ENCODE measurements at places on chromosomes 7 and 10.

GRCh38 chr10:130341356-130341755 is 205.2 kb downstream of the GLRX3 start:
- no peak for DNase-seq

- DNase-seq = peak; percentile 5
Observed at GRCh38 chr7:52500841-52501240, 534.6 kb upstream of the POM121L12 start.

DNA sequence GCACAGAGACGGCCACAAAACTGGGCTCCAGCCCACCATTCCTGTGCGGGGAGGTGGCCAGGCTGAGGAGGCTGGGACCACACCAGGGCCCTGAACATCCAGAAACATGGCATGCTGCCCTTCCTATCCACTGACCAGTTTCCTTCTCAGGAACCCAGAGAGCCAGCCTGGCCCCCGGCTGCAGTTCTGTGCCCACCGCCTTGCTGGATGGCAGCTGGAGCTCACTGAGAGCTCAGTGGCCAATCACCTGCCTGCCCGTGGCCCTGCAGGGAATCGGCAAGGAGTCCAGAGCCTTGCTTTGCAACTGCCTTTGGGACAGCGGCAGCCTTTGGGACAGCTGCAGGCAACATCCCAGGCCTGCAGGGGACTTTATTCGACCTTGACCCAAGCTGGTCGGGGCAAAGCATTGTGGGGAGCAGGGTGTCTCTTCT is 30.4 kb downstream of the STK32C start:
- DNase-seq = no peak

GRCh38 chr7:16916738-16917137 is 35.0 kb upstream of the AGR3 start:
- DNase-seq = no peak

DNA sequence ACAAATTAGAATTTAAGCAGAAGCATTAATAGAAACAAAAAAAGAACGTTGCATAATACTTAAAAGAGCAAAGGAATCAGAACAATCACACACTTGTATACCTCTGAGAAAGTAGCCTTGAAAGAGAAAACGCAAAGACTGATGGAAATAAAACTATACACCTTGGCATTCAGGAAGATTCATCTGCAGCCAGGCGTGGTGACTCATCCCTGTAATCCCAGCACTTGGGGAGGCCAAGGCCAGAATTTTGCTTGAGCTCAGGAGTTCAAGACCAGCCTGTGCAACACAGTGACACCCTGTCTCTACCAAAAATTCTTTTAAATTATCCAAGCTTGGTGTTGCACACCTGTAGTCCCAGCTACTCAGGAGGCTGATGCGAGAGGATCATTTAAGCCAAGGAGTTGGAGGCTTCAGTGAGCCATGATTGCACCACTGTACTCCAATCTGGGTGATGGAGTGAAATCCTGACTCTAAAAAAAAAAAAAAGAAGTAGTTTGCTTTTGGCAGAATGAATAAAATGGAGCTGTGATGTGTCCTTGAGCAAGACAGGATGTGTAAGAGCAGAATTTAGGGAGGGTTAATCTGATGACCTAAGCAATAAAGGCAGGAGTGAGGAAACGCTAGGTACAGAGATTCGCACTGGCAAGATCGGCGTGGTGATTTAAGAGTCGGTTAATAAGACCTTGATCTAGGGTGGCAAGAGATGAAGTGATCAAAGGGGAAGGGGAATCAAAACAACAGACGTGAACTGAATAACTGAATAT is 75.8 kb upstream of the NRP1 start:
- no peak for DNase-seq

DNA sequence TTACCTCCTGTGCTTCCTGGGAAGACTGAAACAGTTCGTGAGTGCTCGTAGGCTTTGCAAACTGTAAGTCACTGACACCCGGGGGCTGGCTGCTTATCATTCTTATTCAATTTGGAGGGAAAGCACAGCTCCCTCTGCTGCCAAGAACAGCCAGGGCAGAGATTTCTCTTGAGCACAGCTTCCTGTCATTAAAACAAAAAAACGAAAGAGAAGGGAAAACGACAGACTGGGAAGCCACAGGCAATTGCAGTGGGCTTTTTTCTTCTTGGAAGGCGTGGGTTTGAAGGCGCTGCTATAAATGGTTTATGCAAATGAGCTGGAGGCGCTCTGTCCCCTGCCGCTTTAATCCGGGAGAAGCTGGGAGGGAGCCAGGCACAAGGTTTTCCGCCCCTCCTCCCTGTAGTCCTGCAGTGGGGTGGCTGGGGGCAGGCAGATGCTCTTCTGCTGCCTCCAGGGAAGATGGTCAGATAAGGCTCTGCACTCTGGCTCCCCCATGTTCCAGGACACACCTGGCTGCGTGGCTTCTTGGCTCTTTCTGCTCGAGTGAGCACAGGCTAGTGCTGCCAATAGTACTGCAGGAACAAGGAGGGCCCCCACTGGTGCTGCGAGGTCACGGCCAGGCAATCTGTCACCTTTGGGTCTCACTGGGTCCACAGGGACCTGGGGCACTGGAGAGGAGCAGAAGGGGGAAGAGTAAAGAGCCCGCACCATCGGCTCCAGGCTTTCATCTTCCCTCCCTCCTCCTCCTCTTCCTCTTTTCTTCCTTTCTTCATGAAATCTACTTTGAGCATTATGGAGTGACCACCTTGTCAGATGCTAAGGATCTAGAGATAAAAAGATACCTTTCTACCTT is 49.5 kb downstream of the NEURL1 start:
- peak; percentile 47 for DNase-seq

- DNase-seq = peak; percentile 31
Observed at GRCh38 chr7:104951546-104951945, 62.5 kb upstream of the KMT2E start.

DNA sequence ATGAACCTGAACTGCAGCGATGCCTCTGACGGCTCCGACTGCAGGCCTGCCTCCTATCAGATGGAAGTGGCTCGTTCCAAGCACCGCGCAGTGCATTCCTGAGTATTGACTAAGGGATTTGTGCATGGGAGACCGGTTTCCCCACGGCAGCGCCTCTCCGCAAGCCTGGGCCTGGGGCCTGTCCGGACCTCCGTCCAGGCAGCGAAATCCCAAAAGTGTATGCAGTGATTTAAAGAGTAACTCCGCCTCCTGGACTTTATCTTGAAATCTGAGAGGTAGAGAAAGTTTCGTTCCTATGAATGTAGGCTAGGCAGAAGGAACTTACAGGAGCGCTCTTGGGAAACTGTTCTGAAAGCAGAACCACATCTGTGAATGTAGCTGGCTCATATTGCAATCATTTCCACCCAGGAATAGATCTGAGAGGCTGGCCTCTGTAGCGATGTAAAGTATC is 106.2 kb upstream of the CELF2 start:
- peak; percentile 96 for DNase-seq

- DNase-seq = no peak
Observed at GRCh38 chr7:156969972-156970420, 20.5 kb downstream of the NOM1 start.

- no peak for DNase-seq
Observed at GRCh38 chr10:70119623-70120022, 13.0 kb downstream of the AIFM2 start.

- peak; percentile 33 for DNase-seq
Observed at GRCh38 chr10:12941966-12942365, 59.5 kb downstream of the CCDC3 start.

GRCh38 chr10:97531401-97531986 is 32.8 kb downstream of the UBTD1 start:
- peak; percentile 32 for DNase-seq

GRCh38 chr10:51759896-51760534 is 60.6 kb upstream of the CSTF2T start:
- no peak for DNase-seq

- no peak for DNase-seq
Observed at GRCh38 chr7:81684033-81684432, 85.8 kb downstream of the HGF start.

DNA sequence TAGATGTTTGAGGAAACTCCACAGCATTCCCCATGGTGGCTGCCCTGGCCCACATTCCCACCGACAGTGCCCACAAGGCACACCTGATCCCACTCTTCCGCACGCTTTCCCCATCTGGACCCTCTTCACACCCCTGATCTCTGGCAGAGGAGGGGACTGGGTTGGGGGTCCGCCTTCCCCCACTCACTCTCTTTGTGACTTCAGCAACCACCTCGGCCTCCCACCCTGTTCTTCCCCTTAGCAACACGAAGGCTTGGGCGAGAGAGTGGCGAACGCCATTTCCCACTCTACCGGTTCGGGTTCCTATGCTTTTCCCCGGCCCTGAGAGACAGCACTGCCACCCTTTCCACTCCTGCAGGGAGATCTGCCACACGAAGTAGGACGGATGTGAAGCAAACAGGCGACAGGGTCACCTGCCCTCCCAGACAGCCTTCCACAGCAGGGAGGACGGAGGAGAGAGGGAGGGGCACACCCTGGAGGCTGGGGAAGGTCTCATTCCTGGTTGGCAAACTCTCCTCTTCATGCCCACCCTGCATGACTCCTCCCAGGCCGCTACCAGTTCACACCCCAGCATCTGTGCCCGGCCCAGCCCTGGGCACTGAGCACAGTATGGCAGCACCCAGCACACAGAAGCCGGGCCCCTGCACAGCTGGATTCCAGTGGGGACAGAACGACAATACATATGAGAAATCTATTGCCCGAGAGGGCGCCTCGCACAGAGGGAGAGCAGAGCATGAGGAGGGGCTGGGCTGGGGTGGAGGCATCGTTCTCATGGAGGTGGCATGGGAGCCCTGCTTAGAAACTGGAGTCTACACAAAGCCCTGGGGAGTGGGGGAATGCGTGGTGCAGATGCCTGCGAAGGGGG is 93.5 kb downstream of the PAXIP1 start:
- no peak for DNase-seq

DNA sequence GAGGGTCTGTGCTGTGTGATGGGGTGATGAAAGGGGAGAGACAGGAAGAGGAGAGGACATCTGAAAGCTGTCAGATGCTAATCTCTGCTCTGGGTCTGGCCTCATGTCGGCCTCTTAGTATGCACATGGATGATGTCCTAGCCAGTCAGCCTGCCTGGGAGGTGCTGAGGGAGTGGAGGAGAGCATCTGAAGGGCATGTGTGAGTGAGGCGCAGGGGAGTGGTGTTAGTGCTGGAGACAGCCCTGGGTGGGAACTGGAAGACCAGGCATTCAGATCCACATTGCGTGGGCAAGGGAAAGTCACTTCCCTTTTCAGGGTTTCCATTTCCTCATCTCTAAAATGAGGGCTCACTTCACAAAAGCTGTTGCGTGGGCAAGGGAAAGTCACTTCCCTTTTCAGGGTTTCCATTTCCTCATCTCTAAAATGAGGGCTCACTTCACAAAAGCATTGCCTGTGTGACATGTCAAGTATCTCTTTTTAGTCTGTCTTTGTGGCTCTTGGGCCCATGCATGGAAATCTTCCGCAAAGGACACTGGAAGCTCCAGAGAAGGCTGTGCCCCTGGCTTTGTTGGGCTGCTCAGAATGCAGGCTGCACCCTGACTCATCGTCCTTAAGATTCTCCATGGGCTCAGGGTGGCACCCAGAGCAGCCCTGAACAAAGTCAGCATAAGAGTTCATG is 10.0 kb downstream of the SFTPD start:
- no peak for DNase-seq

DNA sequence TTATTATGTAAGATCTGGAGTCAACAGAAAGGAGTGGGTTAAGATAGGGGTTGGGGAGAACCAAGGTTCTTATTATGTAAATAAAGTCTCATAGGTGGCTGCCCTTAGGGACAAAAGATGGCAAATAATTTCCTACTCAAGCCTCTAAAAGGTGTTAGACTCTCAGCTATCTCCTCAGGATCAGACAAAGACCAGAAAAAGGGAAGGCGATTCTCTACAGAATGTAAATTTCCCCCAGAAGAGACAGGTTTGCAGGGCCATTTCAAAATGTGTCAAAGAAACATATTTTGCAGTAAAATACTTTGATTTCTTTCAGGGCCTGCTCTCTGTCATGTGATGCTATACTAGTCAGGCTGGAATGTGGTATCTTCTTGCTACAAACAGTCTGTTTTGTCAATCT is 80.3 kb downstream of the MICU1 start:
- DNase-seq = no peak

DNA sequence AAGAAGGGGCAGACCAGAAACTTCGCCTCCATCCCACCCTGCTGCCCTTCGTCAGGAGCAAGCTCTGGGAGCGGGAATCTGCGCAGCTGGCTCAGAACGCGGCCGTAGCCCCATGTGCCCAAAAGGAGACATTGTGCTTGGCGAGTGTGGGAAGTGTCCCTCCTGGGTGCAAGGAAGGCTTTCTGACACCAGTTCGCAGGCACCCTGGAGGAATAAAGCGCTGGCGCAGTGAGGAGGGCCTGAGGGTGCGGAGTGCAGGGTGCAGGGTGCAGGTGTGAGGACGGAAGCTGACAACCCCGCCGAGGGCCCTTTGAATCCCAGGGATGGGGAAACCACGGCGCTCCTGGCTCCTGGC is 811 bp downstream of the SLIT1 start:
- no peak for DNase-seq

DNA sequence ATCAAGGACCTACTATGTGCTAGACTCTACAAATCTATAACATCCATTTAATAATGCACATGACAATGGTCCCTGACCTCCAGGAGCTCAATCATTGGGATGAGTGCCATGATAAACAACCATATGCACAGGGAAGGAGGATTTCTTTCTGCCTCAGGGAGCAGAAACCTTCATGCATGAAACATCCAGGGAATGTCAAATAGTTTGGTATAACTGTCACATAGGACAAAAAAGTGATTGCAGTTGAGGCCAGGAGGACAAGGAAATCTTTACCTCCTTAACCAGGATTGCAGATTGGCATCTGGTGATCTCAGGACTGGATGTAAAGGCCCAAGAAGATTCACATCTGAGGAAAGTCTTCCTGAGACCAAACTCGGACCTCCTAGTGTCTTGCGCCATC is 993.1 kb downstream of the KCNMA1 start:
- no peak for DNase-seq

- peak; percentile 91 for DNase-seq
Observed at GRCh38 chr7:17298102-17298839, at the start of gene AHR. Gene AHR, plus strand, starts transcription at chr7:17298652. Its CDS starts 613 bp downstream, at chr7:17299265.

DNA sequence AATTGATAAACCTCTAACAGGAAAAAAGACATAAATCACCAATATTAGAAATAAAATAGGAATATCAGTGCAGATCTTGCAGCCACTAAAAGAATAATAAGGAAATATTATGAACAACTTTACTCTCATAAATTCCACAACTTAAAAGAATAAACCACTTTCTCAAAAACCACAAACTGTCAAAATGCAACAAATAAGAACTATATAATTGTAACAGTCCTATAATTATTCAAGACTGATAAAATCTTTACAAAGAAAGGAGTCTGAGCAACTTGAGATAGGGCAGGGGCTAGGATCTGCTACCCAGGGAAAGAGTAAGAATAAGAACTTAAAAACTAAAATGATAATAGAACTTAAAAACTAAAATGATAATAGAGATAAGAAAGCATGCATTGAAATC is 169.5 kb upstream of the GDF10 start:
- DNase-seq = no peak
